ENCODE measurements at places on chromosomes 1 and 21.

DNA sequence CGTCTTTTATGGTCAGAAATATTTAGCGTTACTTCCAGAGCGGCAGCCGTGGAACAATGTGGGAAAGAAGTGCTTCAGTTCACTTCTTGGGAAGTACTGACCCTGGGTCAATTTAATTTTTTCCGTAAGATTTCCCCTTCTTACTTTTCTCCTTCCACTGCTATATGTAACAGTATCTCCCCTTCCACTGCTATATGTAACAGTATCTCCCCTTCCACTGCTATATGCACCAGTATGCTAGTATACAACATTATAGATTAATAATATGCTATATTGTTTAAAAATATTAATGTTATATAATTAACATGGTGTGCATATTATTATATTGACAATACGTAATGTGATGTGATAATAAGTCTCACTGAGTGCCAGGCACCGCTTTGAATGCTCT lies 69.7 kb upstream of the ERG start:
- DNase-seq: no peak

- no peak for DNase-seq
Measured at GRCh38 chr1:174922121-174922520, 77.6 kb upstream of the CACYBP start.

GRCh38 chr1:172708452-172708851 lies 49.5 kb downstream of the FASLG start:
- DNase-seq: no peak

DNA sequence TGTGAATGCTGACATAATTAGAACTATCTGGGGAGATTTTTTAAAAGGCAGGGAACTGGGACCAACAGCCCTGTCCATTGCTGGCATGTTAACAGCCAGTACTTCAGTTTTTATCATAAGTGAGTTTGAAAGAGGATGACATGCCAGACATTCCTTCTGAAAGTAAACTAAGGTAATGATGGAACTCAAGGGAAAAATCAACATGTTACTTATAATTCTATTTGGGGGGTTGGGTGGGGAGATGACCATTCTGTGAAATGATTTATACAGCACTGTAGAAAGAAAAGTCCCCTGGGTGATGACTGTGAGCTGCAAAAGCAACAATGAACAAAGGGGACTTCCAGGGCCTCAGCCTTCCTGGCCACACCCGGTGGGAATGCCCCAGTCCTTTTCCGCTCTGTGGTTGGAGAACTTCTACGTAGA lies 5.4 kb upstream of the LAMC2 start:
- DNase-seq: no peak

- DNase-seq: no peak
Measured at GRCh38 chr1:164838786-164839185, 279.8 kb downstream of the PBX1 start.

DNA sequence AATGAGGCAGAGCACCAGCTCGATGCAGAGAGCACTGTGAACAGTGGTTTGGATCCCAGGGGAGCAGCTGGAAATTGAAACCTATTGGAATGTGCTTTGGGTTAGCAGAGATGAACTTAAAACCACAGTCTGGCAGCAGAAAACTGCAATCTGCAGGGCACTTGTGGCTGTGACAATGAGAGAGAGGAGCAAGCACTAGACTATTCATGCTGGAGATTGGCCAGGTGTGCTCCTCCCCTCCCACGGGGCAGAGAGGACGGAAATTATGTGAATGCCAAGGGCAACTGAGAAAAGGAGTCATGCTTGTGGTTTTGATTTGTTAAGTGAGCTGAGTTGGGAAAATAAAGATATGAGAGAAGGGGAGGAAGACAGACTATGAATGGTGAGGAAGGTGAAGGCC lies 38.1 kb downstream of the HSD3B2 start:
- no peak for DNase-seq

All from omental fat pad (tissue), 4 donors.